ENCODE measurements at places on chromosomes 3 and 15.

DNA sequence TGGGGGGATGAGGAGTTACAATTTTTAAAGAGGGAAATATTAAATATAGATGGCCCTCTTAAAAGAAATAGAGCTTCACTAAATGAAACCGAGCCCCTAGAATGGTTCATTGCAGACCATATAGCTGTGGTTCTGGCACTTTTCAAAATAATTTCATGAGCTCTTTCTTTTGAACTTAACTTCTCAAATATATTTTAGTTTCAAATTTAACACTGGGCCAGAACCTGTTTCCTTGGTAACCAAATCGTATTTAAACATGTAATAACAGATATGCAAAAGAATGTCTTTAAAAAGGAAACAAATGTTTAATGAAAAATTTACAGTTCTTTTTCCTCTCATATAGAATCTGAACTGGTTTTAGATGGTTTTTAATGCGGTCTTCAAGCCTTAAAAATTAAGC is 20.1 kb downstream of the ZBTB38 start:
- DNase-seq: no peak

DNA sequence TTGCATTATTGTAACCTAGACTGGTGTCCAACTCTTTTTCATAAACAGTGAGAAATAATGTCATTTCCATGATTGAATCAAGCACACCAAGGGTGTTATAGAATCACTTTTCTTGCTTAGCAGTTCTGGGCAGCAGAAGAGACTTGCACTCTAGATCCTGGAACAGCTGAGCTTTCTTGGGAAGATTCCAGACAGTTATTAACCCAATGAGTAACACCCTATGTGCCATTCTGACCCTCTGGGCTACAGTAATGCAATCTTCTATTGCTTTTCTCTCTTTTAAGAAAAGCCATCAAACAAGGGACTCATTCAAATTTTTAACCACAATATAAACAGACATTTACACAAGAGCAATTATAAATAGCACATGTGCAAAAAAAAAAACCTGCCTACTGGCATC is 39.3 kb upstream of the USP3 start:
- no peak for DNase-seq

DNA sequence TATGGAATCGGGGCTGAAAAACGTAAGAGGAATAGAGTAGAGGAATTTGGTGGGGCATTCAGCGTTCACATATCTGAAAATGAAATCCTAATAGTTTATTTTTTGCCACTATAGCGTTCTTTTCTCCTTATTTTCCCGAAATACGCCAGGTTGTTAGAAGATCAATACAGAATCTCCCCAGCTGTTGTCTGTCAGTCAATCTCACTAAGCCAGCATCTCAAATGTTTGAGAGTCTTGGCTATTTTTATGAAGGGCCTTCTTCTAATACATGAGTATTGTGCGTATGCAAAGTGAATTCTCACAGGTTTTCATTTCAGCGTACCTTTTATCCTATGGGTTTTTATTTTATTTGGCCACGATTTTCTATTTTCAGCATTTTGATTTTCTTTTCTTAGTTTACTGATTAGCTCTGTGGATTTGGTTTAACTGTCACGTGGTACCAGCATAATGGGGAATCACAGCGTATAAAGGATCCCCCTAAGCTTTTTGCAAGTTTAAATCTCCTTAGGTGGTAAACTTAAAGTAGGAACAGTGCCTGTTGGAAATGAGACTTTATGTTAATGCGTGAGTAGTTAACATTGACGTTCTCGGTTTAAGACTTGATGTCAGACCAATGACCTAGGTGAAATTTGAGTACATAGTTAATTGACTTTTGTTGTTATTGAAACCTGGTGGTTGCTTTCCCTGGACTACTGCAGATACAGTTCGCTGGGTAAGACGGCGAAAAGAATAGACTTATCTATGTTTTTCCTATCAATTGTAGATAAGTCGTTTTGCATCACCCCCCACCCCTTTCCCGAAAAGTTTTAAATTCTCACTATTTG is 1.3 kb downstream of the FXR1 start:
- no peak for DNase-seq

- DNase-seq: no peak
These were observed 758 bp upstream of the SNX33 start for GRCh38 chr15:75646944-75647364.

DNA sequence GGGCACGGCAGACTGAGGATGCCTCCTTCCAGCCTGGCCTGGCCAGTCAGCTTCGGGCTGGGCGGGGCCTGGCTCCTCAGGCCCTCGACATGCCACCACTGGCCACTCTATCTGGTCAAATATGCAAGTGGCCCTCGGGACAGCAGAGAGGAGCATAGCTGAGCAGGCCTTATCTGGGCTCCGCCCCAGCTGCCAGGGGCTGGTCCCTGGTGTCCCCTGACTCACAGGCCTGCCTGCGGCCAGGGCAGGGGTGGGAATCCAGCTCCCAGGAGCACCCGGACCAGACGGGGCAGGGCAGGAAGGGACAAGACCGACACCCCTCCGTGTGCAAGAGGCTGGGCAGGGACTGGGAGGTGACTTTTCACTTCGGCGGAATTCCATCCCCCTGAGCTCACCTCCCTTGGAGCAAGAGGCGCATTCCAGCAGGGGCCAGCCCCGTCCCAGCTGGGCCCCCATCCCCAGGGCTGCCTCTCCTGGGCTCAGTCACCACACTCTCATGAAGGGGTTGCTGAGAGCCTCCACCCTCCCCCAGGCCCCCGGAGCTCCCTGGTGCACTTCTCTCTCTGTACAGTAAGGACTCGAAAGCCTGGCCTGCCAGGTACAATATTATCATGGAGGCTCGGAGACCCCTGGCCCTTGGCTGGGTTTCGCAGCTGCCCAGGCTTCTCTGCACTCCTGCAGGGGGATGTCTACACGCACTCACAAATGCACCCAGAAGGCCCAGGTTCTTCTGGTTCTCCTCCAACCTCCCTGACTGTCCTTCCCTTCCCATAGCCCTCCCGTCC is 29.5 kb downstream of the WNT7A start:
- no peak for DNase-seq

- no peak for DNase-seq
These were observed 9.7 kb downstream of the SCAMP2 start for GRCh38 chr15:74863239-74864056.

GRCh38 chr15:40069178-40070165 is 30.5 kb upstream of the SRP14 start:
- DNase-seq: no peak

- no peak for DNase-seq
These were observed 58.5 kb upstream of the SLC24A5 start for GRCh38 chr15:48062148-48062872.

DNA sequence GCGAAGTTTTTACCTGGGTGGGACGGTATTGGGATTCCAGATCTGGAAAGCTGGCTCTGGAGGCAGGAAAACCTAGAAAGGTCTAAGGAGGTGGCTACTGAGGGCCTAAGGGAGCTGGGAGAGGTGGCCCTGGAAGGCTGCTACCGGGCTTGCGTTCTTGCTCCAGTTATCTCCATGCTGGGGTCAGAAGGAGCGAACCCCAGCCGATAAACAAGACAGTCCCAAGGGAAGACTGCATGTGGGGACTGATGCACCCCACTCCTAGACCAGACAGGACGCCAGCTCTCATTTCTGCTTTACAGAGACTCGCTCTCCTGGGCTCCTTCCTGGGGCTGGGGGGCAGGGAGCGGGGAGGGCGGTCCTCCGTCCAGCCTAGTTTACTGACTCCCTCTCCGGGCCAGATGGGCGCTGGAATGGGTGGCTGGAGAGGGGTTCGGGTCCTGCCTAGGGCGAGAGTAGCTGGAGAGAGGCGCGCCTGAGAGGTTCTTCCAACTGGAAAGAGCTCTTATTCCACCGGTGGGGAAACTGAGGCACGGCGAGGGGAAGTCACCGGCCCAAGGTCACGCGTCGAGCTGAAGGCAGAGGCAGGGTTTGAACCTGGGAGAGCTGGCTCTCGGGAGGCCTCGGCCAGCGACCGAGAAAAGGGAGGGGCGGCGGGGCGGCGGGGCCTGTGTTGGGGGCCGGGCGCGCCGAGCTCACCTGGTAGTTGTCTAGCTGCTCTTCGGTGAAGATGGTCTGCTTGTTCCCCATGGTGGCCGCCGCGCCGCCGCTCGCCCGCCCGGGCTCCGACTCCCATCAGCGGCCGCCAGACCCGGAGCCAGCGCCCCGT is 565 bp downstream of the CIB2 start:
- no peak for DNase-seq

DNA sequence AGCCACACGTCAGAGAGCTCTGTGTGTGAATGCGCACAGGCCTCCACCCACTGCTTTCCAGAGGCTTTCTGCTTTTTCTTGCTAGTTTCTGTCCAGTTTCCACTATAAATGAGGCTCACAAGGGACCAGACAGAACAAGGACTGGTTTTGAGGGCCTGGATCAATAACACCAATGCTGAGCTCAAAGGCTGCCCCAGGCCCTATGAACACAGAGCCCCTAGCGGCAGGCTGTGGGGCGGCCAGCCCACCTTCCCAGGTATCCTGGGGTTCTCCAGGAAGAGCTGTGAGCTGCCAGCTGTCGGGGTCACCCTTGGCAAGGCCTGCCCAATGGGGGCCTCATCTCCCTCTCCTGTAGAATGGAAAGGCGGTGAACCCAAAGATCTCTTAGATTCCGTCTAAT is 2.2 kb upstream of the ITIH3 start:
- DNase-seq: no peak

DNA sequence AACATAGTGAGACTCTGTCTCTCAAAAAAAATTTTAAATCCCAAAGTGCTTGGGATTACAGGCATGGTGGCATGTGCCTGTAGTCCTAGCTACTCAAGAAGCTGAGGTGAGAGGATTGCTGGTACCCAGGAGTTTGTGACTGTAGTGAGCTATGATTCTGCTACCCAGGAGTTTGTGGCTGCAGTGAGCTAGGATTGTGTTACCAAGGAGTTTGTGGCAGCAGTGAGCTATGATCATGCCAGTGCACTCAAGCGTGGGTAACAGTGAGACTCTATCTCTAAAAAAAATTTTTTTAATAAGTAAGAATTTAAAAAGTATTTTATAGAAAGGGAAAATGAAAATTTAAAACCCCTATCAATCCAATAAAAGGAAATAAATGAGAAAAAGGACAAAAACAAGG is 69.5 kb downstream of the FAIM start:
- no peak for DNase-seq

- no peak for DNase-seq
These were observed 8.7 kb downstream of the SRP14 start for GRCh38 chr15:40029979-40030893.

All from KG1 (cell line).